Naive B cell (primary cell): ENCODE measurements at places on chromosomes 5 and 9. TPM values are rescaled to one million over a fixed set of nuclear protein-coding genes. Genes with fewer than 3 reads are reported as not detected.
A peak's percentile ranks its signal among the peaks of the same experiment; 100 is the strongest.

Gene SCGB3A2
- not detected for polyA plus RNA-seq

Gene AFAP1L1
- polyA plus RNA-seq, result not detected

Gene PIK3R1
- 41.7 TPM for polyA plus RNA-seq

Gene TXNDC8
- polyA plus RNA-seq, result not detected

Gene RAB24
- 52.4 TPM for polyA plus RNA-seq

Gene PCDHB11
- not detected for polyA plus RNA-seq

Gene FOXI1
- not detected for polyA plus RNA-seq

- DNase-seq, result no peak
Measured at GRCh38 chr5:37064442-37064841, 184.7 kb downstream of the CPLANE1 start.

DNA sequence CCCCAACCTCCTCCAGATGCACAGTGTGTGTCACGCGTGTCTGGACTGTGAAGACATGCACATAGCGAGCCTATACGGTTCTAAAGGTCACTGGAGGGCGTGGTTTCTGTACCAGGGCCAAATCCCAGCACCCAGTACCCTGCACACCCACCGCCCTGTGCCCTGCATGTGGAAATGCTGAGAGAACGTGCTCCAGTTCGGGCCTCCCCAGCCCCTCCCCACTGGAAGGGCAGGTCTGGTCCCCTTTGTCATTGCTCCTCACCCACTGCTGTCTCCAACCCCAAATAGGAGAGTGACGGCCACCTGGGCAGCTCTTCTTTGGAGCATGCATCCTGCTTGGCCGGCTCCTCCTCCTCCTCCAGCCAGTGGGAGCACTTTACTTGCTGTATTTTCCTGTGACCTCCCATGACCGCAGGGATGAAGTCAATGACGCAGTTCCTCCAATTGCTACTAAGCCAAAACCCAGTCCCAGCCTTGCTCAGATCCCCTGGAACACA is 116.7 kb downstream of the WNK2 start:
- no peak for DNase-seq

- no peak for DNase-seq
Measured at GRCh38 chr9:107694390-107694789, 204.8 kb upstream of the KLF4 start.

DNA sequence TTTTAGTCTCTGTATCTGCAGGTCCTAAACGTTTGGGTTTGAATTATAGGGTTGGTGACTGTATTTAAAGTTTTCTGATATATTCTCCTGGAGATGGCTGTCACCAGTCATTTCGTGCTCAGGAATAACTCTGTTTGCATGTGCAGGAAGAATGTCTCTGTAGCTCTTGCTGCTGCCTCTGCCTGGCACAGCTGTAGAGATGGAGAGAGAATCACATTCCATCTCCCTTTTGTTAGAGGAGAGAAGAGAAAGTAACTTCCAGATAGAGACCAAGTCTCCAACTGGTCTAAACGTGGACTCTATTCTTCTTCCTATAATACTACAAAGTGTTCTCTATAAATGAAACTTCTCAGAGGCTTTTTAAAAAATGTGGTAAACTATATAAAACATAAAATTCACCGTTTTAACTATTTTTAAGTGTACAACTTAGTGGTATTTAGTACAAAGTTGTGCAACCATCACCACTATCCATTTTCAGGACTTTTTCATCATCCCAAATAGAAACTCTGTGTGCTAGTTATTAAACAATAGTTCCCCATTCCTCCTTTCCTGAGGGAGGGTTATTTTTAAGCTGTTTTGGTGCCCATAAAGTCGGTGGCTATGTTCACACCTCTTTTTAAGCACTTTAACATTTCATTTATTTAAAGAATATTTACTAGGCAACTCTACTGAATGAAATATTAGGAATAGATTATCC is 20.7 kb upstream of the STARD4 start:
- no peak for DNase-seq

GRCh38 chr9:99445371-99445891 is 223.3 kb downstream of the SEC61B start:
- DNase-seq, result no peak

DNA sequence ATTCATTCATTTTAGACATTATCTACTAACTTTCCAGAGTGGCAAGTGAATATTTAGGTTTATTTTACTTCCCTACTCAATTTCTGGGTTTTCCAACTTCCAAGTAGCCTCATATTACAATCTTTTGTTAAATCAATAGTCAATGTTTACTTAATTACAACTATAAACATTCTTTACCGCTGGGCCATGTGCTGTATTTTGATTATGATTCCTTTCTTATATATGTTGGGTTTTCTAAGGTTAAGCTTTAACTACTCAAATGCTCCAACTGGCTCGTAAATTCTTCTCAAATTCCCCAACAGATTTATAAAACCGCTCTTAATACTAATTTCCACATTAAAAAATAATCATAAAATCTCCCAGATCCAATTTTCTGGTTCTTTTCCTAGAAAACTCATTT is 110.1 kb upstream of the ABCA1 start:
- no peak for DNase-seq

GRCh38 chr5:159489779-159490178 is 159.5 kb upstream of the IL12B start:
- DNase-seq, result no peak

DNA sequence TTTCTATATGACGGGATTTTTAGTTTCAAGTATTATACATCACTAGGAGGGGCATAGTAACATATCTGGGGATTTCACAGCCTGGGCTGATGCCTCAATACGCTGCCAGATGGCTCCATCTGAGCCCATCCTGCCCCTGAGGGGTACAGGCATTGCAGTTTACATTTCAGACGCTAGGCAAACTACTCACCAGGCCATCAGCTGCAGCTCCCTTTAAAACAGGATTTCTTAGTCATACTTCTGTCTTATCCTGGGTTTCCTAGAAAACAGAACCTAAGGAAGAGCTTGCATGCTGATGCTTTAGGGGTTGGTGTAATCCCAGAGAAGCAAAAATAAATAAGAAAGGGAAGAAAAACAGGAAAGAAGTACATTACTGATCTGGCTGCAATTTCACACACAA is 372.8 kb upstream of the PIK3R1 start:
- no peak for DNase-seq

DNA sequence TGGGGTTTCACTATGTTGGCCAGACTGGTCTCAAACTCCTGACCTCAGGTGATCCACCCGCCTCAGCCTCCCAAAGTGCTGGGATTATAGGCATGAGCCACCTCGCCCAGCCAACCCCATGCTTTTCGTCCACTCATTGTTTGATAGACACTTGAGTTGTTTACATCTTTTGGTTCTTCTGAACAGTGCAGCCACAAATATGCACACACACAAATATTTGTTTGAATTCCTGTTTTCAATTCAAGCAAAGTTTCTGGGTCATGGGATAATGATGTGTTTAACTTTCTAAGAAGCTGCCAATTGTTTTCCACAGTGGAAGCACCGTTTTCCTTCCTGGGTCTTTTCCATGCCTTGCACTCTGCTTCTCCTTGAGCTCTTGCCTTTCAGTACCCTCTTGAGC is 6.8 kb upstream of the PAEP start:
- DNase-seq, result no peak

- no peak for DNase-seq
Measured at GRCh38 chr9:128244091-128244836, 31.5 kb downstream of the GOLGA2 start.

DNA sequence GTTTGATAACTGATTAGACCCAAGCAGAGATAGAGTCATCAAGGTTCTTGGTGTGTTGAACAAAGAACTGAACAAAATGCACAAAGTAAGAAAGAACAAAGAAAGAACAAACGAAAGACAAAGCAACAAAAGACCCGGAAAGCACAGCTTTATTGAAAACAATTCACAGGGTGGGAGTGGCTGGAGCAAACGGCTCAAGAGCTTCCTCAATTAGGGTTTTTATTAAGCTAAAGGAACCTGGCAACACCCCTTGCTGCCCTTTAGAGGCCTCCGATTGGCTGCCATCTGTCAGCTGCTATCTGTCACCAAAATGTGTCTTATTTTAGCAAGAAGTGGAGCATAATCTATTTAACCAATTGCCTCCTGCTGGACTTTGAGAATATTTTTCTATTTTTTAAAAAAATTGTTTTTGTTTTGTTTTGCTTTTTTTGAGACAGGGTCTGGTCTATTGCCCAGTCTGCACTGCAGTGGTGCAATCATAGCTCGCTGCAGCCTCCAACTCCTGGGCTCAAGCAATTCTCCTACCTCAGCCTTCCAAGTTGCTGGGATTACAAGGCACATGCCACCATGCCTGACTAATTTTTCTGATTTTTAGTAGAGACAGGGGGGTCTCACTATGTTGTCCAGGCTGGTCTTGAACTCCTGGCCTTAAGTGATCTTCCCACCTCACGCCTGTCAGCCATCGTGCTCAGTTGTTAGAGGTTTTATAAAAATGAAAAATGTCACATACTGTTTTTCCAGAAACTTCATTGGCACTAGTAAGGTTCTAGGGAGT is 7.7 kb upstream of the ABO start:
- DNase-seq, result no peak

DNA sequence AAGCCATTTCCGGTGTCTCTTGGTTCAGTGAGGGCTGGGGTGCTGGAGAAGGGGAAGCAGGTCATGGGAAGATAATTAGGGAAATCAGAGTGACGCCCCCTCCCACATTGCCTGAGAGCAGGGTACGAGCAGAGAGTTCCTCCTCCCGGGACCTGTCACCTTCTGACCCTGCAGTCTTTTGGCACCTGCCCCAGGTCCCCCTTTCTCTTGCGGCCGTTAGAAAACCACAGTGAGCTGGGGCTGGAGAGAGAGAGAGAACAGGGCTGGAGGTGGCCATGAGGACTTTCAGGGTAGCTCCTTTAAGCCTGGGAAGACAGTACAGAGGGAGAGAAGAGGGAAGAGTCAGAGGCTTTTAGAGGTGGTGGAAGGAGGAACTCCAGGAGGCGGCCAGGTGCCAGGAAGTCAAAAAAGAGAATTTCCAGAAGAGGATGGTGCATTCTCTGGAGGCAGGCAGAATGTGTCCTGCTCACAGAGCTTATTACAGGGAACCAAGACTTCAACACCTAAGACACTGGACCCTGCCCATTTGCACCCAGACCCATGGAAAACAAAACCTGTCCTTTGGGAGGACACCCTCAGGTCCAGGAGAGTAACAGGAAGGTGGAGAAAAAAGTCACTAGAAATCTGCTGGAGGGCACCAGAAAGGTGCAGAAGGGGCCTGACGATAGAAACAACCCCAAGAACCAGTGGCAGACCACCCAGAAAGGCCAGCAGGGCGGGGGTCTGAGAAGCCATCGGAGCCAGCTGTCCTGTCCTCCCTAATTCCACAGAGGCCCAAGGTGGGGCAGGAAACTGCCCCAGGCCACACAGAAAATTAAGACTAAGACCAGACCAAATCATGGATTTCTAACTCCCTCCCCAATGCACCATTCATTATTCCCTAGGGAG is 6.5 kb upstream of the ACSL6 start:
- DNase-seq, result no peak

GRCh38 chr5:31106278-31106677 is 87.2 kb upstream of the CDH6 start:
- no peak for DNase-seq

- DNase-seq, result peak; percentile 82
Measured at GRCh38 chr5:169637085-169637548, at the start of gene DOCK2. DOCK2 (plus strand) TSS chr5:169637275; CDS start chr5:169637327, 52 bp downstream.

GRCh38 chr9:124491049-124491975 is 15.9 kb downstream of the NR5A1 start:
- no peak for DNase-seq
